DMS79 treated with DMSO at 0.1 percent for 48 hours (cell line): ENCODE measurements at places on chromosomes 5 and 9.

- no peak for DNase-seq
These were observed 62.1 kb downstream of the AOPEP start for GRCh38 chr9:94788570-94789105.

DNA sequence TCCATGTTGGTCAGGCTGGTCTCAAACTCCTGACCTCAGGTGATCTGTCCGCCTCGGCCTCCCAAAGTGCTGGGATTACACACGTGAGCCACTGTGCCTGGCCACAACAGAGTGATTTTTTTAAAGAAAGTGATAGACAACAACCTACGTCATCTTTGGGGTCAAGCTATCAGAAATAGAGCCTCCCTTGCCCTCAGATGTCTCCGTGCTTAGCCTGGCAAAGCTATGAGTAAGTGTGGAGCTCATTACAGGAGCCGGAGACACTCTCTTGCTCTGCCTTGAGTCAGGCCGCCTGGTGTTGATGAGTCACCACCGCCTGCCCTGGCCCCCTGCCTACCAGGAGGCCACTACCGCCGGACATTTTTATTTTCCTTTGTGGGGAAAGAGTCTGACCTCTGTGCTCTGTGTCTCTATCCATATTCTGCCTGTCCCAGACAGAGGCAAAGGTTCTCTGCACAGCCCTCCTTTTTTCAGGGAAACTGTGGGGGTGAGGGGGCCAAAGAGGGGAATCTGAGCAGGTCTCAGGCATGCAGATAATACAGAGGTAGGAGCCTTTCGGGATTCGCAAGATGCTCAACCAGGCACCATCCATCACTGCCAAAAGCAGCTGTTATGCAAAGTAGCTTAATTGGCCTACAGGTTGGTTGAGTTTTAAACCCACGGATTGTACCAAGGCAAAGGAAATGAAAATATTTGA, 123.7 kb upstream of the CPEB4 start:
- DNase-seq = no peak

DNA sequence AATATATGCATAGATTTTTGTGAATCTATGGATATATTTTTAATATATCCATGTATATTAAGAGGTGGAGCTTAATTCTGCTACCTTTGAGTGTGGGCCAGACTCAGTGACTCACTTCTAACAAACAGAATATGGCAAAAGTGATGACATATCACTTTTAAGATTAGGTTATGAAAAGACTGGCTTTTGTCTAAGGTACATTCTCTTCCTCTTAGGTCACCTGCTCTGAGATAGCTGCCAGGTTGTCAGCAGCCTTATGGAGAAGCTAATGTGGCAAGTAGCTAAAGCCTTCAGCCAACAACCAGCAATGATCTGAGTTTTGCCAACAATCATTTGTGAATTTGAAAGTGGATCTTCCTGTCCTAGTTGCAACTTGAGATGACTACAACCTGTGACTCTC, 83.8 kb downstream of the ANKRD31 start:
- no peak for DNase-seq

DNA sequence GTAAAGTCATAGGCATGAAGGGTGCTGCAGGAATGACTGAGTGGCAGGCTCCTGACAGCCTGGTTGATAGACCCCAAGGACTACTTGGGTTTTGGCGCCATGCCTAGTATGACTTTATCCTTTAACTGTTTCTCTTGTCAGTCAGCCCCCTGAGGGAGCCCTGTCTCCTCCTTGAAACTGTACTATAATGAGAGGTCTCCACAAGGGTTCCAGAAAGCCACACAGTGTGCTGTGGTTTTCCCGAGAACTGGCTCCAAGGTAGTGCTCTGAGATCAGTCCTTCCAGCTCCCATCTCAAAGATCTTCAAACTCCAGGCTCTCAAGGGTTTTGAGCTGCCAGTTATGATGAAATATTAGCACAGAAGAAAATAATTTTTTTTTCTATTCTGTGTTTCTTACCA, 26.7 kb upstream of the TNC start:
- DNase-seq = no peak
